ENCODE measurements at places on chromosomes 16 and 17.

DNA sequence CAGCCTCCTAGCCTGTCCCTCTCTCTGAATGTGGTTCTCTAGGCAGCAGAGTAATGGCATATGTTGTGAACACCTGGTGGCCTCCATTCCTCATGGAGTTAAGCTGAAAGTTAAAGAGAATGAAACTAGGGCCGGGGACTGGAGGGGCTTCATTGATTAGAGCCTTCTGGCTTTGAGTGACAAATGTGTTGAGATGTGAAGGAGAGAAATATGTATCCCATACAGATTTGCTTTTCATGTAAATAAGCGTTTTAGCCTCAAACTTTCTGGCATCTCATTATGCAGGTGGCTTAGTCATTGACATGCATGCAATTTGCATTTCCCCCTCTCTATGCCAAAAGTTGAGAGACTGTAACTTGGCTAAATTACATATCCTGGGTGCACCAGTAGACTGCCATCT is 537.7 kb upstream of the EEF2KMT start:
- no peak for DNase-seq

DNA sequence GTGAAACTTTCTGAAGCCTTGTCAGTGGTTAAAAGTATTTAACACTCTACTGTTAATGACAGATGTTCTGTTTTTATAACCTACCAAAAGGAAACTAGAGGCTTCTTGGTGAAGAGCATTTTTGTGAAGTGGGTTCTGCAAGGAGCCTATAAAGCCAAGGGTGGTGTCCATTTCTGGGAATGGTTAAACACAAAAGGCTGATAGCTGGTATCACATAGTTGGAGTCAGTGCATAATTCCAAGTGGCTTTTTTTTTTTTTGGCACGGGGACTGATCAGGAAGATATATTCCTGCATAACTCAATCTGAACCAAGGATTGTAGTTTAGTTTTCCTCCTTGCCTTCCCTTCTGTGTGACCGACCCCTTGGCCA is 27.6 kb upstream of the KPNB1 start:
- DNase-seq: no peak

DNA sequence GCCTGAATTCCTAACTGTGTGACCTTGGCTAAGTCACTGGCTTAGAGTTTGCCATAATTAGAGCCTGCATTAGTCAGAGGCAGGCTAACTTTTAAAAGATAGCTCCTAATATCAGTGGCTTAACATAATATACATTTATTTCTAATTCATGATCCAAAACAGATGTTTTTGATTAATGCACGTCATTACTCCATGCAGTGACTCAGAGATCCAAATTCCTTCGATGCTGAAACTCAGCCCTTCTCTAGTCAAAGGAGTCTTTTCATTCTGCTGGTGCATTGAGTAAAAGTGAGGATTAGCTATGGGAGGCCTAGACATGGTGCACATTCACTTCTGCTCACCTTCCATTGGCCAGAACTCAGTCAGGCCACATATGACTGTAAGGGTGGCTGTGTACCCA is 49.8 kb downstream of the IRX3 start:
- DNase-seq: peak; percentile 61

DNA sequence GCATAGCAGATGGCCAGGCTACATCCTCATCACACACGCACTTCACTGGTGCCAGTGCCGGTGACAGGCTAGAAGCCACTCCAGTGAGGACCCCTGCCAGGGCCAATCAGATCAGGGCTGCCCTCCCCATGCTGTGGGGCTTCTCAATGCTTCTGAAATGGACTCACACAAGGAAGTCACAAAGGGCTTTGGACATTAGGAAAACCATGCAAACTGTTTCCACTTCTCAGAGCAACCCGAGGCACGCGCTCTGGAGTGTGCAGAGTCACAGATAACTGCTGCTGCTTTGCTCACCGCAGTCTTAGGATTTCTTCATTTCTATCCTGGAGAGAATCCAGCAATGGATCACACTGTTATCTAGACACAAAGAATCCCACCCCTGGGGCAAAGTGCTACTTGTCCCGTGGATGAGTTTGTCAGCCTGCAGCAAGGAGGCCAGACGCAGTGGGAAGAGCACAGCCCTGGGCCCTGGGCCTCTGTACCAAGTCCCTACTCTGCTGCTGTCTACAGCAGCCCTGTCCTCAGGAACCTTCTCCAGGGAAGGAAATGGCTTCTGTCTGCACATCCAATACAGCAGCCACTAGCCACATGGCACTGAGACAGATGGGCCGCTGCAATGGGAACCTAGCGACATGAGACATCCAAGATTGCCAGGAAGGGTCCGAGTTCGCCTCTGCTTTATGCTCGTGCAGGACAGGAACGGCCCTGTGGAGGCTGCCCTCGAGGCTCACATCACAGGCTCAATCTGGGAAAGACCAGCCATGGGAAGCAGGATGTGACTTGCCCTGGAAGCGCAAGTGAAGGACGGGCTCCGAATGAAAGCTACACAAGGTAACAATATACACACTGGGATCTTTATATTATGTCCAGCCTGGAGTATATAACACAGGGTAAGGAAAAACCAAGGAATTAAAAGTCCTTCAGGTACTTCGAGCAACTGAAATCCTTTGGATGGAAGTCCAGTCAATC is 169.3 kb downstream of the ZFHX3 start:
- DNase-seq: no peak

DNA sequence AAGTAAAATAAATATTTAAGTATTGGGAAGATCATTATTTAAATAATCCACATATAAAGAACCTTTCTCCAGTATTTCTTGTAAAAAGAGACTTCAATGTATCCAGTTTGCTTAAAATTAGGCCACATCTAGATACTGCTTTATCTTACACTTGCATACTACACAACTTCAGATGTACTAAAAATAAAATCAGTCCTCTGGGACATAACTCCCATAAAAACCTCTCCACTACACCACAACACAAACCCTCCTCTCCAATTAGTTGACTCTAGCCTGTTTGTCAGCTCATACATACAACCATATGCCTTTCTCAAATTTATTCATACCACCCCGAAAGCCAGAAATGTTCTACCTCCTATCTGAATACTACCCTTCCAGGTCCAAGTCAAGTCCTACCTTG is 21.6 kb downstream of the SPOP start:
- DNase-seq: no peak

GRCh38 chr17:77889866-77890760 is 68.4 kb upstream of the TNRC6C start:
- no peak for DNase-seq
